Activated CD8-positive, alpha-beta memory T cell treated with anti-CD3 and anti-CD28 coated beads, Interleukin-2, amount 50 U/mL, for 48 hours (primary cell): ENCODE measurements at places on chromosomes 13 and 19.

GRCh38 chr13:29925457-29926097 is 75.2 kb upstream of the UBL3 start:
- DNase-seq = no peak

GRCh38 chr19:29583196-29583999 is 22.7 kb upstream of the POP4 start:
- no peak for DNase-seq

DNA sequence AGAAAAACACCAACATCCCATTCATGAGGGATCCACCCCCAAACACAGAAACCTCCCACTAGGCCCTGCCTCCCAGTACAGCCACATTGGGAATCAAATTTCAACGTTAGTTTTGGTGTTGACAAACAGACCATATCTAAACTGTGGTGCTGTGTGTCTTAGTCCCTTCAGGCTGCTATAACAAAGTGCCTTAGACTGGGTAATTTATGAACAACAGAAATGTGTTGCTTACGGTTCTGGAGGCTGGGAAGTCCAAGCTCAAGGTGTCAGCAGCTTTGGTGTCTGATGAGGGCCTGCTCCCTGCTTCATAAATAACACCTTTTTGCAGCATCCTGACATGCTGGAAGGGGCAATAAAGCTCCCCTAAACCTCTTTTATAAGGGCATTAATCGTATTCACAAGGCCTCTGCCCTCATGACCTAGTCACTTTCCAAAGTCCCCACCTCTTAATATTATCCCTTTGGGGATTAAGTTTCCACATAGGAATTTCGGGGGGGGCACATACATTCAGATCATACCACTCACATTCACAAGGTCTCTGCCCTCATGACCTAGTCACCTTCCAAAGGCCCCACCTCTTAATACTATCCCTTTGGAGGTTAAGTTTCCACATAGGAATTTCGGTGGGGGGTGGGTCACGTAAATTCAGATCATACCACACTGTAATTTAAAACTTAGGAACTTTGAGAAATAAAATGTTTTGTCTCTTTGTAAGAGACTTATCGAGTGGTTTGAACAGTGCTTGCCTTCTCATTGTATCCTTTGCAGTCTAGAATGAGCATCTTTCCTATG is 27.5 kb downstream of the ZNF507 start:
- no peak for DNase-seq

- DNase-seq = no peak
Measured at GRCh38 chr13:64810750-64811149, 2419.4 kb downstream of the PCDH9 start.

GRCh38 chr13:77579959-77580358 is 44.5 kb downstream of the SCEL start:
- DNase-seq = no peak

- no peak for DNase-seq
Measured at GRCh38 chr19:2187159-2187558, 23.4 kb downstream of the DOT1L start.

DNA sequence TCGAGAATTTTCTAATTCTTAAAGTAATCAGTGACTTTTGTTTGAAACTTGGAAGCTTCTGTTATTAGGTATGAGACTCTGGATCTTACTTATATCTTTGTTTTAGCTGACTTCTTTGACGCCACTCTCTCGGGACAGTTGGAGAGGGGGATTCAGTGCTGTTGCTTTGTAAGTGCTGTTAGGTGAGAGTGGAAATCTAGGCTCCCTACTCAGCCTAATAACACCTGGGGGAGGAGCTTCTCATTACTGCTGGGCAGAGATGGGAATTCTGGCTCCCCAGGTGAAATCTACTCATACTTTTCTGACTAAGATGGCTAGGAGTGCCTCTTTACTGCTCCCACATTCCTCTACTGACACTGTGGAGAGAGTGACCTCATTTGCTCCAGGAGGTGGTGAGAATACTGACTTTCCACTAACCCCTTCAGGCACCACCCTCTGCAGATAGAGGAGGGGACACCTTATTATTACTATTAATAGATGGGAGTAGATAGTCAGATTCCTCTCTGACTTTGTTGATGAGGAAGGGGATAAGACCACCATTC is 324.9 kb upstream of the SPRY2 start:
- no peak for DNase-seq

DNA sequence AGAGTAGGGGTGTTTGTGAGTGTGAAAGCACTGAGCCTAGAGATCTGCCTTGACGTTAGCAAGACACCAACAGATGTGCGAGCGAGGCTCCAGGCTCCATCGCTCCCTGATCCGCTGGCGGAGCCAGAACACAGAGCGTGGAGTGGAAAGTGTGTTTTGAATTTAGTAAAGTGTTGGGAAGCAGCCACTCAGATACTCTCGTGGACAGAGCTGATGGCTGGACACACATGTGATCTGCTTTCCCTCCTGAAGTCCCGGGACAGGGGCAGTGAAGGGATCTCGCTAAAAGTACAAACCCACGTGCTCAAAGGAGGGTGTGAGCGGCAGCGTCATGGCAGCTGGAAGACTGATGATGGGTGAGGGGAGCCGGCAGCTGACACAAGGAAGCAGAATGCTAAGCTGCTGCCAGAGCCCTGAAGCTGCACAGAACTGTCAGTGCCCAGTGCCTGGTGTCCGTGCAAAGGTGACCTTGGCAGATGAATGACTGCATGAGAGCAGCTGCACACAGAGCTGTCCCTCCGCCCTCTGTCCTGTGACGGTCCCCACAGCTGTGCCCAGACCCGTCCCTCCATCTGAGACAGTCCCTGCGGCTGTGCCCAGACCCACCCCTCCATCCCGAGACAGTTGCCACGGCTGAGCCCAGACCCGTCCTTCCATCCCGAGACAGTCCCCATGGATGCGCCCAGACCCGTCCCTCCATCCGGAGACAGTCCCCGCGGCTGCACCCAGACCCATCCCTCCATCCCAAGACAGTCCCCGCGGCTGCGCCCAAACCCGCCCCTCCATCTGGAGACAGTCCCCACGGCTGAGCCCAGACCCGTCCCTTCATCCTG is 29.6 kb upstream of the TMEM255B start:
- DNase-seq = no peak

- DNase-seq = no peak
Measured at GRCh38 chr13:99916366-99917103, 55.0 kb downstream of the ZIC5 start.

GRCh38 chr19:55454787-55455243 is 6.6 kb downstream of the ISOC2 start:
- DNase-seq = peak; percentile 75

DNA sequence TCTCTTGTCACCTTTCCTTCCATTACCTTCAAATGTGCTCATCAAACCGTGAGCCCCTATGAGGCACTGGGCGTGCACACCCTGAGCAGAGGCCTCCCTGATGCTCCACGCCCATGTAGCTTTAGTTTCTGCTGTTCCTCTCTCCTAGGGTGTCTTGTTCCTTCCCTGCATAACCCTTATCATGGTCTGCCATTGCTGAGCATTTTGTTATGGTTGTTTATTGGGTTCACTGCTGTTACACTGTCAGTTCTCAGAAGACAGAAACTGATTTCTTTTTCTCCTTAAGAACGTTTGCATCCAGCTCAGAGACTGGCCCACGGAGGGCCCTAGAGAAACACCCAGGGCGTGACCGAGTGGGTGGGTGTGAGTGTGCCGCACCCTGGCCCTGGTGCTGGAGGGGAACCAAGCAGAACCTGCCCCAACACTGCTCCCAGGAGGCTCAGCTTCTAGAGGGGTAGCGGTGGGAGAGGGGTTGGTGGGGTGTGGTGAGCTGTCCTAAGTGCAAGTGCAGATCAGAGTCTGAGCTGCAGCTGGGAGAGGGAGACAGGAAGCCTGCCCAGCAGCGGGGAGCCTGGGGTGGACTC is 61.4 kb upstream of the URI1 start:
- DNase-seq = no peak

DNA sequence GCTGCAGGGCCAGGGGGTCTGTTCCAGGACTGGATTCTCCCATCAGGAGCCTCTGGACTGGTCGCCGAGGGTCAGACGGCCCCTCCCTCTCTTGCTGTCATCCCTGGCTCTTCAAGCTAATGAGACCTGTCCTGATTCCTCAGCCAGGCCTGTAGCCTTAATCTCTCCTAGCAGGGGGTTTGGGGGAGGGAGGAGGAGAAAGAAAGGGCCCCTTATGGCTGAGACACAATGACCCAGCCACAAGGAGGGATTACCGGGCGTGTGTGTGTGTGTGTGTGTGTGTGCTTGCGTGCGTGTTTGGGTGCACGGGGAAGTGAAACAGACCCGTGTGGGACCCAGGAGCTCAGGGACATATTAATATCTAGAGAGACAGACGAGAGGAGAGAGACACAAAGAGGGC is 1.9 kb upstream of the CRX start:
- no peak for DNase-seq

GRCh38 chr19:47641891-47642485 is 33.1 kb downstream of the BICRA start:
- DNase-seq = no peak

DNA sequence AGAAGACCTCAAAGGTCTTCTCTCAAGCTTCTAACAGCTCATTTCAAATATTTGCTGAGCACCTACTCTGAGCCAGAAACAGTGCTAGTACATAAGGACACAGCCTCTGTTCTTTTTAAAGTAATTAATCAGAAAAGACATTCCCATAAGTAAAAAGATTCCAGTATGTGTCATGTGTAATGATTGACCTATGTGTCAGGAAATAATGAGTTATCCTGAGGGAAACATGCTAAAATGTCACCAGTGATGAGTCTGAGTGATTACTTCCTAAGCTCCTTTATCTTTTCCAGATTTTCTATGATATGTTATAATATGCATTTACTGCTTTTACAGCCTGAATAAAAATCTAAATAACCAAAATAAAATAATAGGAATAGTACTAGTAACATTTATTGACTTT is 107.6 kb downstream of the SLC25A15 start:
- no peak for DNase-seq

- no peak for DNase-seq
Measured at GRCh38 chr13:112194579-112194978, 127.6 kb downstream of the SOX1 start.

DNA sequence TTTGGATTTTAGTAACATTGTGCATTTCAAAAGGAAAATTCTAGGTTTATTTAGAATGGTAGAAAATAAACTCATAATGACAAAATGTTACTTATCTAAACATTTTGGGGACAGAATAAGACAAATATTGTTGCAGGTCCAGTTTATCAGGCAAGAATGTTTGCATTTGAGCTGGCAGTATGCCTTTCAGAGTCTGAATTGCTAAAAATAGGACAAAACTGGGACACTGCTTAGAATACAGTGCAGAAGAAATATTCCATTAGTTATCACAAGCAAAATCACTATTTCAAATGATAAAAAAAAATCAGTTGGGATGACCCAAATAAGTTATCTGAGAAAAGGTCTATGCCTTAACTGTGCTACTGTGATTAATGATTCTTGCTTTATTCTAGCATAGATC is 870.3 kb upstream of the MIR17HG start:
- no peak for DNase-seq

GRCh38 chr13:90591927-90592268 is 755.6 kb upstream of the MIR17HG start:
- no peak for DNase-seq

DNA sequence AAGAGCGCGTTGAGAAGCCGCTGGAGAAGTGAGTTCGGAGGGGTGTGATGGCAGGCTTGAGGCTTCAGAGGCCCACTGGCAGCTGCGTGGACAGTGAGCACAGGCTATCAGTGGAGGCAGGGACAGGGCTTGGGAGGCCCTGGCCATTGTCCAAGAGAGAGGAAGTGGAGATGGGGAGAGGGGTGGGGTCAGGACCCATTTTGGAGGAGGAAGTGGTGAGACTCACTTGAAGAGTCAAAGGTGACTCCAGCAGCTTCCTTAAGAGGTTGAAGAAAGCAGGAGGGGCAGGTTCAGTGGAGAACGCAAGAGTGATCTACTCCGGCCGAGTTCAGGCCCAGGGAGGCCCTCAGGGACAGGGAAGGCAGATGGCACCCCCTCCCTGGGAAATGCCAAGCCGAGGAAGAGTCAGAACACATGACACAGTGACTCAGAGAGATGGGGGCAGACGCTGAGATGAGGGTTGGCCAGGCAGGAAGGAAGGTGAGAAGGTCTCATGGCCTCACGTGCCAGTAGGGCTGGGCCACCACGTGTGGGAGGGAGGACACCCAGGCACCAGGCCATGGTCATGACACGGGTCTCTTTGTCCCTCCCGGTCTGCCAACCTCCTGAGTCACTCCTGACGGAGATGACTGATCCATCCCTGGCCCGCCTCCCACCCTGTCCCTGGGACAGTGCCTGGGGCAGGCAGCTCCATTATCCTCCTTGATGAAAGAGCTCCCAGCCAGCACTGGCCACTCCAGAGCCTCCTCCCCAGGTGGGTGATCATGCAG is 10.1 kb upstream of the CD22 start:
- DNase-seq = no peak

GRCh38 chr13:66033924-66034323 is 1196.2 kb downstream of the PCDH9 start:
- DNase-seq = no peak

DNA sequence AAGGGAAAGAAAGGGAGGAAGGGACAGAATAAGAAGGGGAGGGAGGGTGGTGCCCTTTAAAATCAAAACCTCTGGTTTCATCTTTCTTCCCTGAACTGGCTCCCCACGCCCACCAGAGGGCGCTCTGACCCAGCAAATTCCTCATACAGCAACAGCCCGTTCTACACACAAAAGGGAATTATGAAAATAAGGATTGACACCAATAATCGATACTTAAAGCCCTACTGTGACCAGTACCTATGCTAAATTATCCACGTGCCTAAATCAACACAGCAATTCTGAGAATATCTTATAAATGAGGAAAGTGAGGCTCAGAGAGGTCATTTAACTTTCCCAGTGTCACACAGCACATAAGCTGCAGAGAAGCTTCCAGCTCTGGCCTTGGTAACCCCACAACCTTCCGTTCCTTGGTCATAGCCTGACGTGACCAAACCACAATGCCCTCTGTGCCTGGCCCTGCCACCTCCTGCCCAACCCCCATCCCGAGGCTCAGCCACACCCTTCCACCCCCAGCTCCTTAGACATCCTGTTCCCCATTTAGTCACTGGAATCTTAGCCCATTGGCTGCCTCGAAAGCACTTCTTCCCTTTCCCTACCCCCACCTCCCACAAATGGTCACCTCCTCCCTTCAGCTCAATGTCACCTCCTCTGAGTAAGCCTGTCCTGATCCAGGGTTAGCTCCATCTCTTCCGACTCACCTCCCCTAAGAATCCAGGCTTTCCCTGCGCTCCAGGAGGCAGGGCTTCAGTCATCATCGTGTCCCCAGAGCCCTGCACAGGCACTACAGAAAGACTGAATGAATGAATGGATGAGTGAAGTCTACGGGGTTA is 34.2 kb upstream of the PNMA8B start:
- peak; percentile 91 for DNase-seq
